Stimulated activated CD8-positive, alpha-beta memory T cell treated with anti-CD3 and anti-CD28 coated beads, Interleukin-15, amount 100 ng/mL, for 4 hours (primary cell): ENCODE measurements at places on chromosomes 1 and 21.

DNA sequence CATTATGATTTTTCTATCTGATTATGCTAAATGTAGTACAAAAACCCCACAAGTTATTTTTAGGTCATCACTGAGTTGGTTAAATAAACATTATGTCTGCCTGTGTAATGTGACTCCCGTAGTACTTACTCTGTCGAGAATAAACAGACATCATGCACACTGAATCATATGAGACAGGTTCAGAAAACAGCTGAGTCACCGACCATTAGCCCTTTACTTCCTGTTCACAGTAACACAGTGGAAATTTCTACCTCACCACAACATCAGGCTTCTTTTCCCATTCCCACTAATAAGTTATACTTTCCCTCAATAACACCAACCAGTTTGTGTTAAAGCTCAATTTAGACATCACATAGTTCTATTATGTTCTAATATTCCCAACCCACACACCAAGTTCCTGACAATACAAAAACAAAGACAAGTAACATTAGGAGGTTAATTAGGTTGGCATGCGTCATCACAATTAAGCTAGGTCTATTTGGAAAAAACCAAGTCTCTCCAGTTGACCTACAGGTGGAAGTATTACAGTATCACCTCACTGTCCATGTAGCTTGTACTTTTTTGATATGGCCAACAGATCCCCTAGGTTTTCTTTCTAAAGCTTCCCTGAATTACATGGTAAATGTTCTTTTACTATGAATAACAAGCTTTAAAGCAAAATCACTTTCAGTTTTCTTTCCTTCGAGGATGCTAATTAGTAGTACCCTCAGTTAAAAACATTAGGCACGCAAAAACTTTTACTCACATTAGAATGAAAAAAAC lies 154.2 kb downstream of the EIF4G3 start:
- peak; percentile 17 for DNase-seq

DNA sequence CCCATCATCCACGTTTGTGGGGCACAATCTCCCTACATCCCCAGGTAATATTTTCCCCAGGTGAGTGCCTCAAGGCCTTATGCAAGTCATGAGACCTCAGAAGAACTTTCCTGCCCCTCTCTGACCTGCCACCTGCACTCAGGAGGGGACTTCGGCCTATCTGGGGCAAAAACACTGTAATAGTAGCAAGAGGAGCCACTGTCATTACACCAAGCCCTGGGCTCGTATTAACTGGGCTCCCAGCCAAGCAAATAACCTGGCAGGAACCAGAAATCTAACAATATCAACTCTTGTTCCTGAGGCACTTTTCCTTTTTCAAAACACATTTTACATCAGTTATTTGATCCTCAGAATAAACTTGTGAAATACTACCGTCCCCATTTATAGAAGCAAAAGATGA lies 30.9 kb downstream of the LAMB3 start:
- DNase-seq = no peak

DNA sequence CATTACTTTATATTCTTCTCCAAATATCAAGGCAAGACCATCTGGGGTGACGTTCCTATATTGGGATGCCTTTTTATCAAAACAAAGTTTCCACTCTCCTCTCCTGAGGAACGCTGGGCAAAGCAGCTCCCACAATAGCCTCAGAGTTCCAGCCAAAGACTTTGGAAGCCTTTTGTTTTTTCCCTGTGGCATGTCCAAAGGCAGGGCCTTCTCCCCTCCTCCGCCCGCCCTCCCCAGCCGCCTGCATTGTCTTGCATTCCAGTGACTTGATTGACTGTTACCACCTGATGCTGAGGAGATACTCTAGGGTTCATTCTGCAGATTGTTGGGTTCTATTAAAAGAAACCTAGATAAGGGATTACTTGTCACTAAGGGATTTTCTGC lies 43.5 kb downstream of the PROX1 start:
- DNase-seq = no peak

GRCh38 chr1:19925342-19926070 lies 2.1 kb upstream of the PLA2G2E start:
- no peak for DNase-seq

GRCh38 chr1:205925736-205926135 lies 17.5 kb downstream of the SLC26A9 start:
- DNase-seq = no peak
